ENCODE measurements at places on chromosomes 2 and 18. TPM values are rescaled to one million over a fixed set of nuclear protein-coding genes. Genes with fewer than 3 reads are reported as not detected.

RNU2-63P gene
- total RNA-seq: not detected

RAB3GAP1 gene
- total RNA-seq: 24.8 TPM

AQP12B gene
- not detected for total RNA-seq

MARCHF7 gene
- total RNA-seq: 72.1 TPM

SERPINB5 gene
- 1.8 TPM for total RNA-seq

OBSL1 gene
- 93.4 TPM for total RNA-seq

CNGA3 gene
- not detected for total RNA-seq

CNOT9 gene
- 39.6 TPM for total RNA-seq

C2orf92 gene
- total RNA-seq: 0.39 TPM

RAB6D gene
- not detected for total RNA-seq

PAPOLG gene
- total RNA-seq: 13.4 TPM

ABCG8 gene
- total RNA-seq: not detected

FOXD4L1 gene
- under 0.01 TPM for total RNA-seq

ADAM23 gene
- total RNA-seq: 1.4 TPM

GALNT5 gene
- total RNA-seq: 7.6 TPM

KCNF1 gene
- total RNA-seq: 0.26 TPM

TMSB10 gene
- total RNA-seq: 9,695 TPM

TCF23 gene
- not detected for total RNA-seq

Measured in epithelial cell of alveolus of lung (primary cell).